ENCODE measurements at places on chromosomes 13 and 19.

GRCh38 chr13:30615866-30616541 lies 1.7 kb upstream of the USPL1 start:
- DNase-seq, result no peak

GRCh38 chr13:79389026-79389425 lies 17.0 kb downstream of the RBM26 start:
- DNase-seq, result no peak

DNA sequence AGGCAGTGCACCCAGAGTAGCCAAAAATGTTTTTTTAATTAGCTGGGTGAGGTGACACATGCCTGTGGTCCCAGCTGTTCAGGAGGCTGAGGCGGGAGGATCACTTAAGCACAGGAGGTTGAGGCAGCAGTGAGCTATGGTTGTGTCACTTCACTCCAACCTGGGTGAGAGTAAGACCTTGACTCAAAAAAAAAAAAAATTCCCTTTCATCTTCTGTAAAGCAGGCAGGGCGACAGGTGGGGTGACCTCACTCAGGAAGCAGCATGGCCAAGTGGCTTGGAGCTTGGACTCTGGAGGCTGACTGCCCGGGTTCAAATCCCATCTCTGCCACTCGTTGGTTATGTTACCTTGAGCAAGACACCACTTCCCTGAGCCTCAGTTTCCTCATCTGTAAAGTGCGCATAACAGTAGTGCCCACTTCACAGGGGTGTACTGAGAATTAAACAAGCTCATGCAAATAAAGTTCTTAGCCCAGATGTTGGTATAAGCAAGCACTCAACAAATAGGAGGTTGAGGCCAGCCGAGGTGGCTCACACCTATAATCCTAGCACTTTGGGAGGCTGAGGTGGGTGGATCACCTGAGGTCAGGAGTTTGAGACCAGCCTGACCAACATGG lies 48.3 kb downstream of the MAP4K1 start:
- no peak for DNase-seq

DNA sequence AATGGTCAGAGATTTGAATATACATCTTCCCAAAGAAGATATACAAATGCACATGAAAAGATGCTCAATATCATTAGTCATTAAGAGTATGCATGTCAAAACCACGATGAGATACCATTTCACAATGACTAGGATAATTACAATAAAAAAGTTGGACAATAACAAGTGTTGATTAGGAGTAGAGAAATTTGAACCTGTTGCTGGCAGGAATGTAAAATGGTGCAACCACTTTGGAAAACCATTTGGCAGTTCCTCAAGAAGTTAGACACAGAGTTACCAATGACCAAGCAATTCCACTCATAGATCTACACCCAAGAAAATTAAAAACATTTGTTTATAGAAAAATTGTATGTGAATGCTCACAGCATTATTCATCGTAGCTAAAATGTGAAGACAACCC lies 33.2 kb upstream of the STARD13 start:
- DNase-seq, result no peak

DNA sequence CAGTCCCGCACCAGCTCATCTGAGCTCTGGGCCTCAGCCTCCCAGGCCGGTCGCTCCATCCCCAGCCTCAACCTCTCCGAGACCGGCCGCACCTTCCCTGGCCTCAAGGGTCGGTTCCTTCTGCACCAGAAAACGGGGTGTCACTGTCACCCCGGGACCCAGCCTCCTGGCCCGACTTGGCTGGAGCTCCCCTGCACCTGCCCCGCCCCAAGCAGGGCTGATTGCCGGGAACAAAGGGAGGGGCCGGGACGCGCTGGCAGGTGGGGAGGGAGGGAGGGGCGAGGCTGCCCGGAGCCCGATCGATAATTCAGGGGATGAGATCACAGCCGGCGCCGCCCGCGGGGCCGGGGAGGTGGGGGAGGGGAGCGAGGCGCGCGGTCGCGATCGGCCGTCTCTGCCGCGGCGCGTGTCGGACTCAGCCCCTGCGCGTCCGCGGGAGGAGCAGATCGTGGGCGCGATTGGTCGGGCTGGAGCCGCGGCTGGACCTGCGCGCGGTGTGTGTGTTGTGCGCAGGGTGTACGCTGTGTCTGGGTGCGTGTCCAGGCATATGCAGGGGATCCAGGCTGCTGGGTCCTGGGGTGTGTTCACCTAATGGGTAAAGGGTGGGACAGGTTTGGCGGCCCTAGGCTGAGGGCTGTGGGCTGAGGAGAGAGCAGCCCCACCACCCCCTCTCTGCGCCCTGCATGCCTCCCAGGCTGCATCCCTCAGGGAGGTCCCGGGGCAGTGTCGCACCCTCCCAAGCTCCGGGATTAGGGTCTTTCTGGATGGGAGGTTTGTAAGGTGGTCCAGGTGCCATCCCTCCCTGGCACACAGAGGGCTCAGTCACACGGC lies 1.1 kb upstream of the SHC2 start:
- no peak for DNase-seq
